ENCODE measurements at places on chromosomes 3 and 15.

- no peak for DNase-seq
These were observed 37.9 kb upstream of the MUC13 start for GRCh38 chr3:124972457-124972856.

DNA sequence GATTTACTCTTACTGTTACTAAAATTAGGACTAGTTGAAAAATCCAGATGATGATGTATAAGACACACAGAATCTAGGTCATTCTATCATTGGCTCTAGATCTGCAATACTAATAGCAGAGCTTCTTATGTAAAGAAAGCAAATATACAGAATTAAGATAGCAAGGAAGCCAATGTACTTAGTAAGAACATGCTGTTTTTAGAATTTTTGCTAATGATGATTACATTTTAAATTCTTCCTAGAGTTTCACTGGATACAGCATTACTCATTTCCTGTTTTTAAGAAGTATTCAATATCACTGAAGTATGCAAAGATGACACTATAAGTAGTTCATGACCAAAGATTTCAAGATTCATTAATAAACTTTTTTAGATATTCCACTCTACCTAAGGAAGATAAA lies 60.7 kb downstream of the CFAP20DC start:
- no peak for DNase-seq

- DNase-seq: no peak
These were observed 213.8 kb downstream of the IL5RA start for GRCh38 chr3:2896308-2896939.

GRCh38 chr3:131421301-131421700 lies 39.7 kb downstream of the NUDT16 start:
- no peak for DNase-seq

DNA sequence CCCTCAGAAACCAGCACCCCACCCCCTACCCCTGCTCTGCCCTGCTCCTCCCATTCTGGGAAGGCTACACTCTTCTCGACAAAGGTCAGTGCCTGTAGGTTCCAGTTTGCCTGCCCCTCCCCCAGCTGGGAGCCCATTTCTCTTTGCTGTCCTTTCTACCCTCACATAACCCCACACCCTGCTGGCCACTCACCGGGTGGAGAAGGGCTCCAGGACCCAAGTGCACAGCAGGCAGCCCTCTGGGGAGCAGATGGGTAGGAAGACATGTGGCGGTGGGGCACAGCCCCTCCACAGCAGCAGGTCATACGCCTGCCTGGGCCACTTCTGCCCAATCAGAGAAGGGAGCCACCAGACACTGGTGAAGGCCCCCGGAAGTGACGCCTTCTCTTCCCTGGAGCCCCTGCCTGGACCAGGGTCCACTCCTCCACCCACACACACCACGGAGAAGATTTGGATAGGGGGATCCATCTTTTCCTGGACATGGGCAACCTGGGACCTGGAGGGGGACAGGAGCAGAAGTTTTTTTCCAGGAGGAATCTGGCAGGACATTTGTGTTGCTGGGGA lies at the start of gene THPO:
THPO (minus strand) TSS at position 326 of the 564 bp plus-strand sequence. CDS start 1,948 bp downstream, outside the sequence.
- no peak for DNase-seq

DNA sequence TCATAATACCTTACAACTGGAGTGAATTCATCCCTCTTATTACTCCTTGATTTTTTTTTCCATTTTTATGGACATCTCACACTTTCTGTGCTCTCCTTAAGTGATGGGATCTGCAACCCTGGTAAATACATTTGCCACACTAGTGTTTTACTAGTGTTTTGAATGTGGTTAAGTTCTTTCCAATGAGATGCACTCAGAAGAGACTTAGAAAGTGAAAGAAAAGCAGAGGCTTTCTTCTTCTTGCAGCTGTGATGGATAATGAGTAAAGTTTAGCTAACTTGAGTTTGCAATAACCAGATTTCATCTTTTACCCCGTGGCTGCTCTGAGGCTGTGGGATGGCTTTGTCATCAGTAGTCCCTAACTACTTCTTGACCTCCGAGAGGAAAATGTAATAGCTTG lies 1248.4 kb downstream of the NSUN3 start:
- DNase-seq: no peak

DNA sequence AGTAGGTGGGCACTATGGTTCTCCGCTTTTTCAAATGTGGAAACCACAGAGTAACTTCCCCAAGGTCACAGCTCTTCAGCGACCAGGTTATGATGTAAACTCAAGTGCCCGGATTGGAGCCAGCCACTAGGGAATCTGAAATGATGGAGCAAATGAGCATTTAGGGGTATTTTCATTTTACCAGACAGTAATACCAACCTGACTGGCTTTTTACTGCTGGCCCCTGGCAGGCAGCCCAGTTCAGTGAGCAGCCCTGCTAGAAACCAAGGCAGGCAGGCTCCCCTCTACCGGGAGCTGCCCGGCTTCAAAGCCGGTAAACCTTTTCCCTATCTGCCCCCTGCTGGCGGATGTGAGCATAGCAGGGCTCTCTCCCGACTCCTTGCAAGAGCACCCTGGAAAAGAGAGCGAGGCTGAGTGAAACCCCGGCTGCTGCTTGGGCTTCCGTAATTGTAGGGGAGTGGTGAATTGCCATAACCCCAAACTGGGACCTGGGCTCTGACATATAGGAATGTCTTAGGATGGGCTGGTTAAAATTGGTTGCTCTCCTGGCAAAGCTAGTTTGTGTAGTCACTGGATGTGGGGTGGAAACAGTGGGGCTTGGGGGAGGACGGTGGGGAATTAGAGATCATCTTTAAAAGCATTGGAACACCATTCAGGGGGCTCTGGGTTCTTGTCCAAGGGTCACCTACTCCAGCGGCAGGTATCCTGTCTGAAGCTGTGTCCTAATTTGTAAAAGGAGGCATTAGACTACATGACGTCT lies 98.0 kb upstream of the TNFAIP8L3 start:
- DNase-seq: peak; percentile 80

GRCh38 chr15:68259883-68260282 lies 17.7 kb upstream of the FEM1B start:
- DNase-seq: no peak

DNA sequence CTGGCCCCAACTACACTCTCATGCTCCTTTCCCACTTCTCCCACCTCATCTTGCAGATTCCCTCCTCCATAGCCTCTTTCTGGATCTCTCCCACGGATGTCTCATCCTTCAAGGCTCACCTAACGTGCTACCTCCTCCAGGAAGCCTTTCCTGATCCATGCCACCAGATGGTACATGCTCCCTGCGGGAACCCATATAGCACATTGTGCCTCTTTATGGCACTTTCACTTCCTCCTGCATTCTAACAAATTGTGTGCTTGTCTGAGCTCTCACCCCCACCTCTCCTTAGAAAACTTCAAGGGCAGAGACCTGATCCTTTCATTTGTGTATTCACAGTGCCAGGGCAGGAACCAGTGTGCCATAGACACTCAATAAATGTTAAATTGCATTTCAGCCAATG lies 63.0 kb downstream of the HES1 start:
- DNase-seq: no peak

DNA sequence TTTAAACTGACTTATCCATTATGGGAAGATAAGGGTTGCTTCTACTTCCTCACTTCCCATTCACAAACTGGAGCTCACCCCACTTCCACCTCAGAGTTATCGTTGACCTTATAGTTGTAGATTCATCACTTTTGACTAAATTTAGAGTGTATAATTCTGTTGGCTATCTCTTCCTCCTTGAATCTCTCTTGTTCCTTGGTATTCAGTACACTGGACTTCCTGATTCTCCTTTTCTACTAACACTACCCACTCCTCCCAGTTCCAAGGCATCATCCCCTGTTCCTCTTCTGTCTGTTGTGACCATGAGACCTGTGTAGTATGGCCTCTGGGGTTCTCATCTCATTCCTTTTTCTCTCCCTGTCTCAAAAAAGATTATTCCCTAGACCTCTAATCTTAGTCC lies 5.9 kb upstream of the GPR87 start:
- DNase-seq: no peak

DNA sequence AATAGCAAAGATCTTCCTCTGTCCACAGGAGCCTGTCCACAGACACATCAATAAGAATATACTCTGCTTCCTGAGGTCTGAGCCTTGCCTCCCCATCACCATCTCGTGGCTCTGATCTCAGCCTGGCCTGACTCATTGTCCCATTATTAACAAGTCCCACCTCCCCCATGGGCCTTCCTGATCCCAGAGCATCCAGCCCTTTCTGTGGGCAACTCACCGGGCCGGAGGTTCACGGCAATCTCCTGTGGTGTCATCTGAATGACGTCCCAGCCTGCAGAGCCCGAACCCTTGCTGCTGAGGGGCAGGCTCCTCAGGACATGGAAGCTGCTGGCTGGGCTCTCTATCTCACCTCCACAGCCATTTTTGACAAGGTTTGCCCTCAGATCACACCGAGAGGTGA lies 28.1 kb downstream of the ITGB5 start:
- DNase-seq: no peak

GRCh38 chr15:74653426-74654102 lies 37.9 kb downstream of the CLK3 start:
- no peak for DNase-seq

- no peak for DNase-seq
These were observed 60.1 kb downstream of the UACA start for GRCh38 chr15:70703096-70703878.

DNA sequence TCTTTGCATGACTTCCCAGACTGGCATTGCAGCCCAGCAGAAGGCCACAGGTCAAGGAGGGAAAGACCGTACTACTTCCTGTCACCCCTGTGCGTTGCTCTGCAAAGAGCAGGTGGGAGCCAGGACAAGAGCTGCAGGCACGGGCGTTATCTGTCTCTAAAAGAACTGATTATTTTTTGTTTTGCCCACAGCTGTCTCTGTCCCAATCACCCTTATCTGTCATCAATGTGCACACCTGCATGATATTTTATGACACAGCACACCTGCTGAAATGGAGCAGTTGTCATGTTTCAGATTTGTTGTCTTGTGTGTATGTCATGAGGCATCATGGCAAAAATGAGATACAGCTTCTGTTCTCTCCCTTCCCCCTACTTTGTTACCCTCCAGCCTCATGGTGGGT lies 58.8 kb downstream of the SLCO3A1 start:
- no peak for DNase-seq

GRCh38 chr15:45099549-45100165 lies 14.3 kb downstream of the DUOX2 start:
- DNase-seq: no peak

- no peak for DNase-seq
These were observed 78.2 kb downstream of the CMSS1 start for GRCh38 chr3:99895703-99896441.

- no peak for DNase-seq
These were observed 953.4 kb downstream of the ZPLD1 start for GRCh38 chr3:103388214-103388613.

GRCh38 chr3:196948442-196949284 lies 6.3 kb upstream of the NCBP2 start:
- DNase-seq: no peak

DNA sequence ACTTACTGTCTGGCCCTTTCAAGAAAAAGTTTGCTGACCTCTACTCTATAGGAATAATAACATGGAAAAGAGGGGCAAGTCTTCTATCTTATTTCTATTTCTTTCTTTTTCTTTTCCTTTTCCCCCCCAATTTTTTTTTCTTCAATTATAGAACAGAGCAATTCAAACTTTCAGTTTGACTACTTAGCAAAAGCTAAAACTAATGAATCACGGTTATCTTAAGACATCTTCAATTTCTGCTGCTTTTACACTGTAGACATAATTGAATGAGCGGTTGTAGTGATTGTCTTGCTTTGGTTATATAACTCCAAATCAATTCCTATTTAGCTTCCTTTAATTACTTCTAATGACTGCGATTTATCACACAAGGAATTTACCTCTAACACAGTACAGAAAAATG lies 74.3 kb upstream of the P2RY1 start:
- no peak for DNase-seq

DNA sequence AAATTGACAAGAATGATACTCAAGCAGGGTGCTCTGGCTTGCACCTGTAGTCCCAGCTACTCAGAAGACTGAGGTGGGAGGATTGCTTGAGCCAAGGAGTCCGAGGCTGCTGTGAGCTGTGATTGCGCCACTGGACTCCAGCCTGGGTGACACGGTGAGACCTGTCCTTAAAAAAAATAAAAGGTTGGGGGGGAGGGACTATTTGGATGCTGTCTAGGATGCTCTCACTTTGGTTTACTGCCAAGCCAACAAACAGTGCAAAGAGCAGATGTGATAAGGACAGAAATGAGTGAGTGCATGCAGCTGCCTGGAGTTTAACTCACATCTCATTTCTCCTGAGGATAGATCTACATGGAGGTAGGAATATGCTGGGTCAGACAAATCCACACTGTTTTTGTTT lies 130.0 kb downstream of the FRMD4B start:
- no peak for DNase-seq

GRCh38 chr15:84402856-84403608 lies 167.5 kb downstream of the GOLGA6L4 start:
- no peak for DNase-seq

DNA sequence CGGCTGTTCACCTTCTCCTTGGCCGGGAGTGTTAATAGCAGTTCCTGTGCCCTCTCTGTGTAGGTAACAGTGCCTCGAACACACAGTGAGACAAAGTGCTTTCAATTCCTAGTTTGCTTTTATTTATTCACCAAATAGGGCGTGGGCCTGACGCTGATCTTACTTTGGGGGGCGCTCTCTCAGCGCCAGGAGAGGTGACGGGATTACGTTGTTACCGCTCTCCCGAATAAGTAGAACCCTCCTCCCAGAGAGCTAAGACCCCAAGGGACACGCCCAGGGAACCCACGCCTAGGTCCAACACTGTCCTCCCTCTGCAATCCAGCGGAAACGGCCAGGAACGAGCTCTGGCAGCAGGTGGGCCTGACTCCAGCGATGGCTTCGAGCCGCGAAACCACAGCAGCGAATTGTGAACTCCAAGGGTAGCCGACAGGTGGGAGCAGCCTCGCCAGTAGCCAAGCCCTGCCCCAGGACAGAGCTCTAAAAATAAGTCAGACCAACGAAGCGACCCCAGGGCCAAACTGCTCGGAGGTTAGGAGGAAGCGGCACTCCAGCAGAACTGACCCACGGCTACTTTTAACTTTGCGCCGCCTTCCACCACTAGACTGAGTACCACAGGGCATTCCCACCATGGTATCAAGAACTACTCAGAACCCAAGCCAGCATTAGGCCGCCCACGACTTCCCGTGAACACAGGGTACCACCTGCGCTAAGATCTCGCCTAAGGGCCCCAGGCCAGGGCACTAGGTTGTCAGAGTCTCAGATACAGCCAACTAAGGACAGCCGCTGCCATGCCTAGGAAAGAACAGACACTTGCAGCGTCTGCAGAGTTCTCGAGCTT lies 1.6 kb upstream of the SIN3A start:
- peak; percentile 40 for DNase-seq

DNA sequence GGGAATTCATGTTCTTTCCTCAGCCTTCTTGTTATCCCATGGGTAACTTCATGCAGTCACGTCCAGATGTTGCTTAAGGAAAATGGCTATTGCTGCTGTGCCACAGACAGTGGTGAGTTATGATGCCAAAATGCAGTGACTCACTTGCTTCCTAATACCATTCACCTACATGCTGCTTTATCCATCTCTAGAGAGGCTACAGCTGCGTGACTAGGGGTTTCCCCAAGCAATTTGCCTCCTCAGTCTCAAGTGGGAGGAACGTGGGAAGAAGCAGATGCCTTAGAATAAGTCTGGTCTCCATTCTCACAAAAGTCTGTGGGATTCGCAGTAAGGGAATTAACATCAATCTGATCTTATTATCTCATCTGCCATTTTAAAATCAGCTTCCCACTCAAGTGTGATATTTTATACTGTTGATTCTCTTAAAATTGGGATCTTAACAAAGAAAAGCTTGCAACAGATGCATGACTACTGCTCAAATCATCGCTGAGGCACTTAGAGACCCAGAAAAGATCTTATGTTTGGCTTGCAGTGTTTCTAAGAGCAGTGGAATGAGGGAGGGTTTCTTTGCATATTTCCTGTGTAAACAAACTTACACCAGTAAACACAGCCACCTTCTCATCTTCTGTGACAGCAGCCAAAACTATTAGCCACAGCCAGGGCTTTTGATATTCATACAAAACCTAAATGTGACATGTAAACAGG lies 62.0 kb upstream of the ACP3 start:
- DNase-seq: no peak
